ENCODE measurements at places on chromosomes 7 and 10.

DNA sequence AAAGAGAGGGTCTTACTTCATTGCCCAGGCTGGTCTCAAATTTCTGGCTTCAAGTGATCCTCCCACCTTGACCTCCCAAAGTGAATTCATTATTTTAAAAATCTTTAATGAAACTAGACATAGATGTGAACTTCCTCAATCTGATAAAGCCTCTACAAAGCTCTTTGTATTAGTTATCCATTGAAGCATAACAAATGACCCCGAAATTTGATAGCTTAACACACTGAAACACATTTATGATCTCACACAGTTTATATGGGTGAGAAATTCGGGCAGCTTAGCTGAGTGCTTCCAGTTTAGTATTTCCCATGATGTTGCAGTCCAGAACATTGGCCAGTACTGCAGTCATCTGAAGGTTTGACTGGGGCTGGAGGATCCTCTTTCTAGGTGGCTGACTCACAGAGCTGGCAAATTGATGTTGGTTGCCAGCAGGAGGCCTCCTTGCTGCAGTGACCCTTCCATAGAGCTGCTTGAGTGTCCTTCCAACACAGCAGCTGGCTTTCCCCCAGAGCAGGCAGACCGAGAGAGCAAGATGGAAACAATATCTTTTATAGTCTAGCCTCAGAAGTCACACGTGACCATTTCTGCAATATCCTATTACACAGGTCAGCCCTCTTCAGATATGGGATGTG lies 16.6 kb upstream of the WNT8B start:
- no peak for DNase-seq

DNA sequence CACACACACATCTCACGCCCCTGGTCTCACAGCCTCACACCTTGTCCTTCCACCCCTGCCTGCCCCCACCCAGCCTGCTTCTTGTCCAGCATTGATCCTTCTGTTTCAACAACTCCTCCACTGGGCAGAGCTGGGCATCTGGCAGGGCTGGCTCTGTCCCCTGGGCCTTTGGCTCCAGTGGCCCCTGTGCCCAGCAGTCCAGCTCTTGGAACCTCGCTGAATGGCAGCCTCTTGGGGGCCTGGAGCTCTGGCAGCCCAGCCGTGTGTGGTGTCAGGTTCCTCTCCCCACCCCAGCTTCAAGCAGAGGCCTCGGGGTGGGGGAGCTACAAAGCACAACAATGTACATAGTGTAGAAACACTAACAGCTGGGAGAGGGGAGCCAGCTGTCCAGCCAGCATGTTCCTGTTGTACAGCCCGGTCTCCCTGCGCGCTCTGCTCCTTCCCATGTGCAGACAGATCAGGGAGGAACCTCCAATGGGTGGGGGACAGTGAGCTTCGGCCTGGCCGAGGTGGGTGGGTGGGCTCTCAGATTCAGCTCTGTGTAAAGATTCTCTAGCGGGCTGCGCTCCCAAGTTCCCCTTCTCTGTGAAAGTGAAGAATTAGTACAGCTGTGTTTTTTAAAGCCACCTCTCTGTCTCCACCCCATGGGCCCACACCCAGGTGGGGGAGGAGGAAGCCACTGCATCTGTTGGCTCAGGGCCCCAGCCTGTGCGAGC lies 19.4 kb downstream of the ZMIZ2 start:
- no peak for DNase-seq

DNA sequence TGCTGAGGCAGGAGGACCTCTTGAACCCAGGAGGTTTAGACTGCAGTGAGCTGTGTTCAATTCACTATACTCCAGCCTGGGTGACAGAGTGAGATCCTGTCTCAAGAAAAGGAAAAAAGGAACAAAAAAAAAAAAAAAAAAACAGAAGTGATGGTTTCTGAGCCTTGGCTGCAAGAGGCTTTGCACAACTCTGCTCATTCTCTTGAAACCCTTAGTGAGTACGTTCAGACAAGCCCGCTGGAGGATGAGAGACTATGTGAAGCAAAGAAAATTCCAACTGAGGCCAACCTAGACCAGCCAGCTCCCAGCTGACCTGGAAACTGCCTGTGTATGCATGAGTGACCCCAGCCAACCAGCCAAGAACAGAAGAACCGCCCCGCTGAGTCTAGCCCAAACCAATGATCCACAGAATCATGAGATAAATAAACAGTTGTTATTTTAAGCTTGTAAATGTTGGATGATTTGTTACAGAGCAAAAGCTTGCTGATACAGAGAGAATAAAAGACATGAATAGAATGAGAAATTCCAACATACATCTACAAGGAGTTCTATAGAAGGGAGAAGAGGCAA lies 50.6 kb upstream of the FZD9 start:
- no peak for DNase-seq

GRCh38 chr10:111206521-111206920 lies 129.7 kb downstream of the ADRA2A start:
- no peak for DNase-seq

DNA sequence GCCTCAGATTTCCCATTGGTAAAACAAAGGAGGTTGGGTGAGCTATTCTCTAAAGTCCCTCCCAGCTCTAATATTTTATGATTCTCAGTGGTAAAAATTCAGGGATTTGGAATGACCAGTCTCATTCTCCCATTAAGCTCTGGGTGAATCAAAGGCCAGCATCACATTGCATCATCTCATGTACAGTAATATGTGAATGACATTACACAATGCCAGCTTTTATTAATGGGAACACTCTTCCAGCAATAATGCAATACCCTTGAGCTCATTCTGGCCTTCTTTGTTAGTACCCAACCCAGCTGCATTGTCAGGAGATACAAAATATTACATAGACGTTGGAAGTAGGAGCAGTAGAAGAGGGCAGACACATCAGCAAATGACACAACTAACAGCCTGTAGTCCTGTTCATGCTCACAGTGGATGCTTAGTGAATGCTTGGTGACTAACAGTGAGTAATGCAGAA lies 100.0 kb upstream of the EGR2 start:
- no peak for DNase-seq

DNA sequence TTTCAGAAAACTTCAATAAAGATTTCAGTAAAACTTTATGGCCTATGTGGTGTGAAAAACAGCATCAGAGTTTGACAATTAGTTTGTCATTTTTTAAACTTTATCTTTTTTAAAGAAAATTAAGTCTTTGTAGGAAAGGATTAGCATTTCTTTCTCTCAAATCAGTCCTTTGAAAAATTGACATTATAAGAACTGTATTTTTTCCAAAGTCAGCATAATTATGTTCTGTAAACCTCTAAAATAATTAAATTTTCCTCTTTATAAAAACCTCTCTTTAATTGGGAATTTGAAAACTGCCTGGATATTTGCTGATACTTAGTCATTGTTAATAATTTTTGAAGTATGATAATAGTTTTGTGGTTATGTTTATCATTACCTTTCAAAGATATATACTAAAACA lies 226.7 kb upstream of the KAT6B start:
- DNase-seq = no peak

DNA sequence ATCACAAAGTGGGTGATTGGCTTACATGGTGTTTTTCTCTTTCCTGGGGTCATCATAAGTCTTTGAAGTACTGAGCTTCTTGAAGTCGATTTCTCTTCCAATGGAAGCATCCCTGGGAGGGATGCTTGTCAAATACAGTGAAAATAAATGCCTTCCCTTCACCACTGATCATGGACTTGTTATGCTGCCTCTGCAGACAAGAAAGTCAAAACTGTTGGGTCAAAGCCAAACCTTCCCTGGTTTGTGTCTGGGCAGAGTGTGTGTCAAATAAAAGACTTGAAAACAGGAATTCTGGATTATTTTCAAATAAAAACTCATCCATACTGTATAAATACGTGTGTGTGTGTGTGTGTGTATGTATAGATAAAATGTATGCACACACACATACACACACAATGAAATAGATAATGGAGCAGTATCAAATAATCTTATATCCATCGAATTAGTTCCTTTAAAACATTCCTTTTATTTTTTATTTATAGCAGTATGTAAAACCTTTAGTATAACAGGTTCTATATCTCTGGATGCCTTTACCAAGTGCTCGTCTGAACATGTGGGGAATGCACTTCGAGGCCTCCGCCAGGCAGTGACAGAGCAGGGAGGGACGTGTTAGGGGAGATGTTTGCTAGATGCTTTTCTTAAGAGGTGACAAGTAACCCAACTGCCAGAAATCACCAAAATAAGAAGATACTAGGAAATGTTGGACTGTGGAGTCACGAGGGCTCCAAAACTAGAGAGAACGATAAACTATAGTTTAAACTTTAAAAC lies 27.2 kb upstream of the WNT16 start:
- DNase-seq = no peak

DNA sequence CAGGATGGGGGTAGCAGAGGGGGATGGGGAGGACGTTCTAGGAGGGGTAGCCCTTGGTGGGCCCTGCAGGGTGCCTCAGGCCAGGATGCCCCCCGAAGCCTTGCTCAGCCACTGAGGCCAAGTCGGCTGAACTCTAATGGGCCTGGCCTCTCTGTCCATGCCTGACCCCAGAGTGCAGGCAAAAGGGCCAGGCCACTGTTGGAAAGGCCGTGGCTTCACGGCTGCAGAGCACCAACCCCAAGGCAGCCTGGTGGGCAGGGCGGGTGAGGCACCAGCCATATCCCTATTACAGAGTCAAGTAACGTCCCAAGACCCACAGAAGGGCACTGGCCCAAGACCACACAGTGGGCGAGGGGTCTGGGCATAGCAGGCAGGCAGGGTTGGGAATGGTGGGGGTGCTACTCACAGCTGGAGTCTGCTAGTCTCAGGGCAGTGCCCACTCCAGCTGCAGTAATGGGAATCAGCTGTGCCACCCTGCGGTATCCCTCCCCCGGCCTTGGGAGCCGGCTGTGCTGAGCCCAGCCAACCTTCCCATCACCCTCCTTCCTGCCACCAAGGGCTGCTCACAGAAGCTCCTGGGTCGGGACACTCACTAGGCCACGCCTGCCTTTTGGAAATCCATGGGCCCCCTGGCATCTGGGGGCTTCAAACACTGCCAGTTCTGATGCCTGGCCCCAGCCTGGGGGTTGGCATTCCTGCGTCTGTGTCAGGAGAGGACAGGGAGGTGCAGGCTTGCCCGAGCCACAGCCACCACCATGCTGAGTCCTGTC lies 4.0 kb upstream of the LFNG start:
- no peak for DNase-seq

DNA sequence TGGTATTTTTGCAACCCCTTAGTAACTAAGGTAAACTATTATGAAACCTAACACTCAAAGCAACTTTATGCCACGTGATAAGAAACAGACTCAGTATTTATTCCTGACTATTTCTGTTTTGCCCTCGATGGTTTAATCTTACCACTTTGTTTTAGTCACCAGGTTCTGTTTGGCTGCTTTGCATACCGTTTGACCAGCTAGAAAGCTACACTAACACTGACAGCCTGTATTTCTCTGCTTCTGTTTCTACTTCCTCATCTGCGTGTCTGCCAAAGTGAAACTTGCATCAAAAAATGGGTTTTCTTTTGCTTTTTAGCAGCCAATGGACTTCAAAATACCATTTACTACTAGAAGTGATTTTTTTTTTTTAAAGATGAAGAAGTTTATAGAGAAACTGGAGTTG lies 802.5 kb downstream of the GRM8 start:
- DNase-seq = no peak
